RKO (cell line): ENCODE measurements at places on chromosomes 7 and 10.

GRCh38 chr7:6504996-6505395 is 46.3 kb downstream of the GRID2IP start:
- no peak for DNase-seq

DNA sequence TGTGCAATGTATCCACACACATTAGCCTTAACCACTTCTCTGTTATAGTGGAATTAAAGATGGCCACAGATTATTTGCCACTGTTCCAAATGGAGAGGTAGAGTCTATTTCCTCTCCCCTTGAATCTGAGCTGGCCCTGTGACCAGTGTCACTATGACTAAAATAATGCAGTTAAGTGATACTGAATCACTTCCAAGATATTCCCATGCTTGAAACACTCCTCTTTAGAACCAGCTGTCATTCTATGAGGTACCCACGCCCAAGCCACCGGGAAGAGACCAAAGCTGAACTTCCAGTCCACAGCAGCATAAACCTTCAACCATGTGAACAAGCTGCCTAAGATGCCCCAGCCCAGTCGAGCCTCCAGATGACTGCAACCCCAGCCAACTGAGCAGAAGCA is 2.1 kb upstream of the DHX32 start:
- no peak for DNase-seq

GRCh38 chr7:148950806-148951205 is 66.7 kb upstream of the EZH2 start:
- DNase-seq = no peak

DNA sequence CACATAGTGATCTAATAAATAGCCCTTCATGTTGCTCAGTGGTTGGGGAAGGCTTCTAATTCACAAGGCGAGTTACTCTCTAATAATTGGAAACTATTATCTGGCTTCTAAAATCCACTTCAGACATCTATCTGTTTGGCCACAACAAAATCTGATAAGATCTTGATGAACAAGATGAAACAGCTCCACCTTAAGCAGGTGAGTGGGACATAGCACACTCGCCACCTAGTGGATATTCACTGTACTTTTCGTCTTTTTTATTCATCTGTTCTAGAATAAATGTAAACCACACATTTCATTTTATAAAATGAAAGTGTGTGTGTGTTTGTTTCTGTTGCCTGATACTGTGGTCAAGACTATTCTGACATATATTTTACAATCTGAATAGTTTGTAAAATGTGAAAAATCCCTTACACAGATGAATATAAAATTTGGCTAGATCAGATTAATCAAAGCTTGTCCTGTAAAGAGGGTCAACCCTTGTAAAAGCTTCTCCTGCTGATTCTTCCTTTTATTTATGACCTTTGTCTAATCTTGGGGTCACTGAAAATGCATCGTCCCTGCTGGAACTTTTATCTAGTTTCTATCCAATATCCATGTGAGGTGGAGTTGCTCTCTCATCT is 26.5 kb upstream of the CNTNAP2 start:
- peak; percentile 71 for DNase-seq

DNA sequence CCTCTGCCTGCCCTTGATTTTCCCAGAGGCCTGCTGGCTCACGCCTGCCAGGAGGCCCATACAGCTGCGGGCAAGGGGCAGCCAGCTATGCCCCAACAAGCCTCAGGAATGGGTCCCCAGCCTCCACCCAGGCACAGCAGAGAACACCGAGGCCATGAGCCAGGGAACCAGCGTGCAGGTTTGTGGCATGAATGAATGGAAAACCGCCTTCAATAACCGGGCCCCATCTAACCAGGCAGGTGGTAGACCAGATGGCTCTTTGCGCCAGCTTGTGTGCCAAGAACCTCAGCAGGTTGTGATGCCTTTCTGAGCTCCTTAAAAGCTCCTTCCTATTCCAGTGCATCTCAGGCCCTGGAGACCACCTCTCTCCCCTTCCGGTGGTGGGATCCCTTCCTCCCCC is 50.2 kb downstream of the ELFN1 start:
- DNase-seq = no peak

DNA sequence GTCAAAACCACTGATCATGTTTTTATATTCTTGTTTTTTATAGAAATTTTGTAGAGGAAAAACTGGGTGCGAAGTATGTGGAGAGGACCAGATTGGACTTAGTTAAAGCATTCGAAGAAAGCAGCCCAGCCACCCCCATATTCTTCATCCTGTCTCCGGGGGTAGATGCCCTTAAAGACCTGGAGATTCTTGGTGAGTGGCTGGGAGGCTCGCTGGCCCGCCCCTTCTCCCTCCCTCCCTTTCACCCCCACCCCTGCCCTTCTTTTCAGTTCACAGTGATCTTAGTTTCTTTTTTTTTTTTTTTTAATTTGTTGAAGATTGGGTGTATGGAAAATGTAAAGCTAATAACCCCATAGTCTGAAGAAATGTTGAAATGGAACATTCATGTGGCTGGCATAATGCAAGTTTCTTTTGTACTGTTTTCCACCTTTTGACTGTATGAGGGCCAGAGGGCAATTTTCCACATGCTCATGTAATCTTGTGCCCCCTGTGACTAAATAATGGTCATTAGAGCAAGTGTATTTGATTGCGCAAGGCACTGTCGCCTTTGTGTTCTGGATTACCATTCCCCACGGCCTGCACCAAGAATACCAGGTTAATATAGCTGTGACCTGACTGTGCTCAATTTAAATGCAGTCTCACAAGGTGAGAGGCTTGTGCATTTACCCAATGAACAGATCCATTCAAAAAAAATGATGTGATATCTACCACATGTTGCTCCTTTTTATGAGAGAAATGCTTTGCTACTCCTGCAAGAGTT is 77.7 kb downstream of the CDCA7L start:
- DNase-seq = no peak

DNA sequence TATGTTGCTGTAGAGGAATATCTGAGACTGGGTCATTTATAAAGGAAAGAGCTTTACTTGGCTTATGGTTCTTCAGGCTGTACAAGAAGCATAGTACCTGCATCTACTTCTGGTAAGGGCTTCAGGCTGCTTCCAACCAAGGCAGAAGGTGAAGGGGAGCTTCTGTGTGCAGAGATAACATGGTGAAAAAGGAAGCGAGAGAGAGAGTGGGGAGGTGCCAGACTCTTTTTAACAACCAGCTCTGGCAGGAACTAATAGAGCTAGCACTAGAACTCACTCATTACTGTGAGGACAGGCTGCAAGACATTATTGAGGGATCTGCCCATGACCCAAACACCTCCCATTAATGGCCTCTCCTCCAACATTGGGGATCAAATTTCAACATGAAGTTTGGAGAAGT is 94.5 kb downstream of the KIF20B start:
- no peak for DNase-seq

- no peak for DNase-seq
Observed at GRCh38 chr10:93268021-93268420, 194.3 kb downstream of the CYP26A1 start.

DNA sequence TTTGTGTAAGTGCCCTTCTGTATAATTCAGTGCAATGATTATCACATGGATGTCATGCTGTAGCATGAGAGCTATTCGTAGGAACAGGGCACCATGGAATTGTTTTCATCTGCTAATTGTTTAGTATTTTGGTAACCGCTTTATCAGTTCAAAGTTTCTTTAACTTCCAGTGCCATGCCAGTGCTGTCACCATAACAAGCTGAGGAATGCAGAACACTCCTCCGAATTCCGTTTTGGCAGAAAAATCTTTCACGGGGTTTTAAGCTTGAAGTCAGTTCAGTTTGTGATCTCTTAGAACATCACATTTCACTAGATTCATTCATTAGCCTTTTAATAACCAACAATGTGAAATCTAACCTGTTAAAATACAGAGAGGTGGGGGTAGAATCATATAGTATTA is 117.2 kb upstream of the SEMA3C start:
- DNase-seq = no peak

DNA sequence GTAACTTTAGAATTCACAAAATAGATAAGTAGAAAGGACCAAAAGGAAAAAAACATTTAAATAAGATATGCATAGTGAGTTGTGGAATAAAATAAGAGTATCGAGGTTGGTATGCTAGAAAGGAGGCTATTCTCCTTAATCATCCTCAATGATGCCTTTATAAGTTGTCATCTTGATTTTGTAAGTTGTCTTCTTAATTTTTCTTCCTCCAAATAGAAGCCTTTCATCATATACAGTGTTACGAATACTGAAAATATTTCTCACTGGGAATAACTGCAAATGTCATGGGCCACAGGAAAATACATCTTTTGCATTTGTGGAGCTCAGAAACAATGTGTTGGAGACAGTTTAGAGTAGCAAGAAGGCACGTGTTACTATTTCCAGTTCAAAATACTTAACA is 31.5 kb upstream of the PRTFDC1 start:
- no peak for DNase-seq

- DNase-seq = no peak
Observed at GRCh38 chr7:343227-343822, 53.4 kb downstream of the FOXL3 start.

DNA sequence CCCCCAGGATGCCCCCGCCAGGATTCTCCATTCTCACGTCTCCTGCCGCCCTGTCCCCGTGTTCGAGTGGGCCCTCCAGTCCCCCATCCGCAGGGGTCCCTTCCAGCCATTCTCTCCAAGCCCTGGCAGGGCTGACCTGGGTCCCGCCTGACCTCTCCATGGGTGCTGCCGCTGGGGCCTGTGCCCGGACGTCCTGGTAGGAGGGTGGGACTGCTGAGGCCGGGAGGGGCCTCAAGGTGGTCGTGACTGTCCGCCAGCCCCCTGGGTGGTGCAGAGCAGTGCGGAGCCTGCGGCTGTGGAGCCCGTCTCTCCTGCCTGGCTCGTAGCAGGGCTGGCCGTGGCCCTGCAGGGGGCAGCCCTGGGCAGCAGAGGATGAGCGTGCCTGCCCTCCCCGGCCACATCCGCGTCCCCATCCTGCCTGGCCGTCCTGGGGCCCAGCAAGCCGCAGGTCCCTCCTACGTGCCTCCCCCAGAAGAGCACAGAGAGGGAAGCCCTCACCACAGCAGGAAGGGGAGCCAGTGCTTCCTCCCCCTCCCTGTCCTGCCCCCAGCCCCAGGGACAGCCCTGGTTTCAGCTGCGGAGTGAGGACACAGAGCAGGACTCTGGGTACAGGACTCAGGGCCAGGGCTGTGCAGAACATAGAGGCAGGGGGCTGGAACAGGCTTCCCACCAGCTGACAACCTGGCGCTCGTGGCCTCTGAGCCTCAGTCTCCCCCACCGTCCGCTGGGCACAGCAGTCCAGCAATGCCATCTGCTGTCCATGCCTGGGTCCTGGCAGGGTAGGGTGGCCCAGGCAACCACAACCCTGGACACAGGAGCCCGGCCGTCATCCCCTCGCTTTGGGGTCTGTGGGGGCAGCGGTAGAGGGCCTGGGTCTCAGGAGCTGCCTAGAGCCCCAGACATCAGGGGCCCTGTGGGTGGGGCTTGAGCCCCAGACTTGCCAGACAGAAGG is 1.5 kb upstream of the GRIFIN start:
- peak; percentile 19 for DNase-seq

GRCh38 chr7:141646826-141647480 is 55.0 kb downstream of the DENND11 start:
- DNase-seq = no peak

- DNase-seq = no peak
Observed at GRCh38 chr7:100400656-100401055, 27.4 kb downstream of the PILRA start.

DNA sequence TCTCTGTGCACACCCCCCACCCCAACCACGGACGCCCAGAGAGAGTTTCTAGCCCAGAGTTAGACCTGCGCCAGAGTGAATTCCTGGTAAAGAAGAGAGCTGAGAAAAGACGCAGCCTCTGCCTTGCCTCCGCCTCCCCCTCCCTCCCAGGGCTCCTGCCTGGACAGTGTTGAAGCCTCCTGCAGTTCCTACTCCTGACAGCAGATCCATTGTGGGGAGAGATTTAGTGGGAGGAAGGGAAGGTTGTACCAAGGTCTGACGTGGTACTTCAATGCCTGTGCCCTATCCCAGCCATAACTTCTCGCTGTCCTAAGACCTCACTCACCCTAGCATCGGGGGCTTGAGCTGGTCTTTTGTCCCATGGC is 952 bp downstream of the SRRM3 start:
- no peak for DNase-seq

DNA sequence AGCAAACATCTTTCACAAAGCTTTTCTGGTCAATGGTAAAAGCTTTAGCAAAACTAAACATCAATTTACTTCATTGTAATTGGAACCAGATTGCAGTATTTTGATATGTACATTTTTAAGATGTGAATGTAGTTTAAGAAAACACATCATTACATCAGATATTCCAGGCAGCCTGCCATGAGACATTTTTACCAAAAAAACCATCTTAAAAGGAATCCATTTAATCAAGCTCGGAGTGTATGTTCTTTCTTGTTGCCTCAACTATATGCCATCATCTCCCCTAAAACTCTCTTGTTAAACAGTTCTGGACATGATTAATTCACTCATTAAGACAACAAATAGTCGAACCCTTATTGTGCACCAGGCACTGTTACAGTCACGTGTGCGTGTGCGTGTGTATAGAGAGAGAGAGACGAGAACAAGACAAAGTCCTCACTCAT is 97.5 kb downstream of the UBE2H start:
- DNase-seq = no peak

GRCh38 chr7:19248115-19248514 is 102.9 kb upstream of the FERD3L start:
- no peak for DNase-seq

DNA sequence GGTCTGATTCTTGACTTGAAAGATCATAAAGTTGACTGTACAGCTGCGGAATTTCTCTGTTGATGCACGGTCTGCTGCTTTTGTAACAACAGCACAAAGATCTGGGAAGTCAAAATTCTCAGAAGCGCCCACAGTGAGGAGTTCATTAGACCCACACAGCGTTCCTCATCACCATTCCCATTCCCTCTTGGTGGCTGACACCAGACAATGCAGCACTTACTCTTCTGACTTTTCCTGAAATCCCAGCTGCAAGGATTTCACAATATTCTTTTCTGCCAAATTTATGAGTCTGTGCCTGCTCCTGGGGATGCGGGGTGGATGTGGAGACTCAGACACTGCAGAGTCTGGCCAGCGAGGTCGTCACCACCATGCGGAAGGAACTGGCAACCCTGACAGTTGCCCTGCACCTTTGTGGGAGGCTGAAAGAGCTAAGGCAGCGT is 233.9 kb downstream of the FANK1 start:
- DNase-seq = no peak

- DNase-seq = no peak
Observed at GRCh38 chr7:41870461-41871138, 167.7 kb upstream of the INHBA start.

- no peak for DNase-seq
Observed at GRCh38 chr7:12569673-12570072, 847 bp upstream of the SCIN start.

DNA sequence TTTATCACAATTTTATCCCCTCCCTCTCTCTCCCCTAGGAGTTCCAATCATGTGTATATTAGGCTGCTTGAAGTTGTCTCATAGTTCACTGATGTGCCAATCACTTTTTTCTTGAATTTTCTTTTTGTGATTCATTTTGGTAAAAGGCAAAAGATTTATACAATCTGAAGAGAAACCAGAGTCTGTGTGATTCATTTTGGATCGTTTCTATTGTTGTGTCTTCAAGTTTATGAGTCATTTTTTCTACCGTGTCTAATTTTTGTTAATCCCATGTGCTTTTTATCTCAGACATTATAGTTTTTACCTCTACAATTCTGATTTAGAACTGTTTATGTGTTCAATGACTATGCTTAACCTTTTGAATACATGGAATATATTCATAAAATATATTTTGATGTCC is 483.9 kb upstream of the AUTS2 start:
- DNase-seq = no peak
